Osteocyte (in vitro differentiated cells): ENCODE measurements at places on chromosomes 1 and 21. TPM values are rescaled to one million over a fixed set of nuclear protein-coding genes. Genes with fewer than 3 reads are reported as not detected.
A peak's percentile ranks its signal among the peaks of the same experiment; 100 is the strongest.

The GJA4 gene
- not detected in 2 replicates for total RNA-seq

GRCh38 chr1:209873067-209873799, 45.5 kb downstream of the UTP25 start:
- no peak for DNase-seq

DNA sequence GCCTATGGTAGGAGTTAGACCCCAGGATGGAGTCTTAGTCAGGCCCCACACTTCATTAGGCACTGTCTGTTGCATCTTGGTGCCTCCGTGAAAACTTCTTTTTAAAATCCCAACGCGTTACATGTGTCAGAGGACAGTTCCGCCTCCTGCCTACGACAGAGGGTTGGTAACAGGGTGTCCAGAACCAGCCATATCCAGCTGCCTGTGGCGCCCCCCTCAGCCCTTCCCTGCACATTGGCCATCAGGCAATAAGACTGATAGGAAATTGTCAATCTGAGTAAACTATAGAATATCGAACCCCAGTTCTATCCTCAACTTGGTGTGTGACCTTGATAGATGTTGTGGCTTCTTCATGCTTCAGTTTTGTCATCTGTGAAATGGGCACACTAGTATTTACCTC, 108.6 kb upstream of the CSF3R start:
- no peak for DNase-seq

DNA sequence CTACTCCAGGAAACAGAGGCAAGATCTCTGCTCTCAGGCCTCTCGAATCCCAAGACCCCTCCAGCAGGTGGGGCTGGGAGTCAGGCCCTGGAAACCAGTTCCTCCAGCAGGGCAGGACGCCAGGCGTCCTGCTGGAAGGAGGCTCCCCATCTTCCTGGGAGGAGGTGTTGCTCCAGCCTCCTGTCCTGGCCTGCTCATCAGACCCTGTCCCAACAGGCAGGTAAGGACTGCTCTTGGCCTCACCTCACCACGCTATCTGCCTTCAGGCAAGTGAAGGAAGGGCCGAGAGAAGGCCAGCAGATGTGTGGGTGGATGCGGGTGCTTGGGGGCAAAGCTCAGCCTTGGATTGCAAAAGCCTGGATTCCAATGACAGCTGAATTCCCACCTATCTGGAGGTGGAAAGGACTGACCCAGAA, 82.9 kb downstream of the SSBP3 start:
- DNase-seq, result no peak

- no peak for DNase-seq
Observed at GRCh38 chr21:43355925-43356289, 71.0 kb downstream of the SIK1 start.

DNA sequence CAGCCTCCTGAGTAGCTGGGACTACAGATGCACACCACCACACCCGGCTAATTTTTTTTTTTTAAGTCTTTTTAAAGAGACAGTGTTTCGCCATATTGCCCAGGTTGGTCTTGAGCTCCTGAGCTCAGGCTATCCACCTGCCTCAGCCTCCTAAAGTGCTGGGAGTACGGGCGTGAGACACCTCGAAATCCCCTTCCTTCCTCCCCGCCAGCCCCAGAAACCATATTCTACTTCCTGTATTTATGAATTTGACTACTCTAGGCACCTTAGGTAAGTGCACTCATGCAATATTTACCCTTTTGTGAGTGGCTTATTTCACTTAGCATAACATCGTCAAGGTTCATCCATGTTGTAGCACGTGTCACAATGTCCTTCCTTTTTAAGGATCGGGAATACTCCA, 6.9 kb upstream of the LRP8 start:
- peak; percentile 25 for DNase-seq

DNA sequence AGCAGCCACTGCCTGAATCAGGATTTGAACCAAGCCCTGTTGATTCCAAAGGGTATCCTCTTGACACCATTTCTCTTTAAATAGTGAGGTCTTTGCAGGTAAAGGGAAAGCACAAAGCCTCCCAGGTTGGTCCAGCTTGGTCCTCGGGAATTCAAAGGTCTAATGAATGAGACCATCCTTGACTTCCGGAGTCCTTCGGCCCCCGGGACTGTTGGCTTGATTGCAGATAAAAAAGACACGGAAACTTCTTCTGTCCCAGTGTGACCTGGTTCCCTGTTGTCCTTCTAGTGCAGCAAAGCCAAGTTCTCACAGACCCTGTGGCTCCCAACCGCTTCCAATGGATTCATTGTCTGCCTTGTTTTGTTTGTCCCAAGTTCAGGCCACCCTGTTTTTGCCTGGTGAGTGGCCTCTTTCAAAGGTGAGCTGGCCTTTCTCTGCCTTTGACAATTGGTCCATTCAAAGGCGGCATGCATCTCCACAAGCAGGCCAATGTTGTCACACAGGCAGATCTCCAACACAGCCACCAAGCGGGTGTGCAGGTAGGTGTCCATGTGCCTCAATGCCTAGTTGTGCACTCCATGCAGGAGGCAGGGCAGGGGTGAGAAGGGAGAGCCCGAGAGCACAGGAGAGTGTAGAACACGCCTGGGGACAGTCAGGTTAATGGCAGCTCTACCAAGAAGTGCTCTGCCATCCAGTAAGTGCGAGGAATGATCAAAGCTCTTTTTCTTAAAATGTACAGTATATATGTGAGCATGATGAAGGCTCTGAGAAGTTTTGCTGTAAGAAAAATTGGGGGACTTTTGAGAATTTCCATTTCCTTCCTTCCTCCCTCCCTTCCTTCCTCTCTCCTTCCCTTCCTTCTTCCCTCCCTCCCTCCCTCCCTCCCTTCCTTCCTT, 82.1 kb upstream of the ZBTB40 start:
- no peak for DNase-seq

- no peak for DNase-seq
Observed at GRCh38 chr1:176603696-176604095, 140.7 kb downstream of the PAPPA2 start.

GRCh38 chr21:32587120-32587519, 1.8 kb upstream of the TCP10L start:
- DNase-seq, result no peak

- DNase-seq, result no peak
Observed at GRCh38 chr1:223074445-223075300, 68.4 kb downstream of the TLR5 start.
